ENCODE measurements at places on chromosomes 2 and 18.
A peak's percentile ranks its signal among the peaks of the same experiment; 100 is the strongest.

GRCh38 chr2:101776172-101777043 lies 78.9 kb downstream of the MAP4K4 start:
- DNase-seq, result no peak

DNA sequence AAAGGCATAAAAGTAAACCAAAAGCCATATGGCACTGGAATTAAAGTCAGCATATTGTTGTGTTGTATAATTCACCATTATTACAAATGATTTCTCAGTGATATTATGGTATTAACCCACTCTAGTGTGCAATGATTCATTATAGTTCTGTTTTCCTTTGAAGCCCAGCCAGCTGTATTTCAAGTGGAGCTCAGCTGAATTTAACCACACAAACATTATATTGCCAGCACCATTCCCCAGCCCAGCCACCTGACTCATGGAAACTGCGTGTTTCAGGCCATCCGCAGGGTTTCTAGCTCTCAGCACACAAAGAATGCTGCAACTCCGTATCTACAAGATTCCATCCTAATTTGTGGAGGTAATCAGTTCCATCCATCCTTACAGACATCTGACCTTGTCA lies 166.8 kb upstream of the CHAC2 start:
- DNase-seq, result no peak

GRCh38 chr2:30711646-30712085 lies 95.6 kb downstream of the CAPN13 start:
- DNase-seq, result peak; percentile 62

- no peak for DNase-seq
Measured at GRCh38 chr2:27925766-27926472, 35.4 kb downstream of the BABAM2 start.

DNA sequence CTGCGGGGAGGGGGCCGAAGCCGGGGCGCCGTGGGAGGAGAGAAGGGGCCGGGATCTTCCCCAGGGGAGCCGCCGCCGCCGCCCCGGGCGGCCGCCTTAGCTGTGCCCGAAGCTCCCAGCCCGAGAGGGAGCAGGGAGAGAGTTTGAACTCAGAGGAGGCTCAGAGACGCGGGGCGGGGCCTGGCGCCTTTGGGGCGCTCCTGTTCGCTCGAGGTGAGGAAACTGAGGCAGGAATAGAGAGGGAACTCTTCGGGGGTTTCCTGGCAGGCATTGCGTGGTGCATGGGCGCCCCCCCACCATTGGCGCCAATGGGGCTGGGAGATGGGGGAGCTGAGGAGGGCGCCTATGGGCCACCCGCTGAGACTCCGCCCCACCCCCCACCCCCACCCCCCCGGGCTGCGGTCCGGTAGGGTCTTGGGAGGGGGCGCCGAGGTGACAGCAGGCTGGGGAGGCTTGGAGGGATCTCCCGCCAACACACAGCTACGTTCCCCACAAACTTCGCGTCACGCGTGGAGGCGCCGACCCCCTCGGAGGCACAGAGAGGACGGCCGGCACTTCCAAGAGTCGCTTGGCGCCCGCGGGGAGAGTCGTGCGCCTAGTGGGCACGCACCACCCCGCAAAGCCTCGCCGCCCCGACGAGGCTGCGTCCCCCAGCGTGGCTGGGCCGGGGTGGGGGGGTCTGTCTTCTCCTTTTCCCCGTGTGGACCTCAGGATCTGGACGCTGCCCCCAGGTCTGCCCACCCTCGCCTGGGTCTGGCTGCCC lies 680 bp downstream of the CTDSP1 start:
- no peak for DNase-seq

GRCh38 chr2:169366066-169366465 lies 3.7 kb upstream of the LRP2 start:
- DNase-seq, result no peak

DNA sequence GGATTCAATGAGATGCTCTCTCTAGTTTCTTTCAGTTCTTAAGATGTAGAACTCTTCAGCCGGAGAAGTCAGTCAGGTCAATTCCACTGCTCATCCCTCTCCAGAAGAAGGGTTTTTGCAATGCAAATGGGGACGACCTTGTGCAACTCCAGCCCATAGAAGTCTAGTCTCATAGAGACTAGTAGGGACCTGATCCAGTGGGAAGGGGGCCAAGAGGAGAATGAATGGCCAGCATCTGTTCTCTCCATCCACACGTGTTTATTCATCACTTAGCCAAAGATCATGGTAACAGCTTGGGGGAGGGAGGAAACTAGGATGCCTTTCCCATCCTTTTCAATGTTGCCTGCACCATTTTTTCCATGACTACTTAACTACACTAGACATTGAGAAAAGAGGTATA lies 120.2 kb downstream of the LAMA3 start:
- DNase-seq, result no peak

- no peak for DNase-seq
Measured at GRCh38 chr2:108082978-108083377, 96.7 kb downstream of the SLC5A7 start.

GRCh38 chr2:122545821-122546220 lies 790.4 kb downstream of the TSN start:
- DNase-seq, result no peak

DNA sequence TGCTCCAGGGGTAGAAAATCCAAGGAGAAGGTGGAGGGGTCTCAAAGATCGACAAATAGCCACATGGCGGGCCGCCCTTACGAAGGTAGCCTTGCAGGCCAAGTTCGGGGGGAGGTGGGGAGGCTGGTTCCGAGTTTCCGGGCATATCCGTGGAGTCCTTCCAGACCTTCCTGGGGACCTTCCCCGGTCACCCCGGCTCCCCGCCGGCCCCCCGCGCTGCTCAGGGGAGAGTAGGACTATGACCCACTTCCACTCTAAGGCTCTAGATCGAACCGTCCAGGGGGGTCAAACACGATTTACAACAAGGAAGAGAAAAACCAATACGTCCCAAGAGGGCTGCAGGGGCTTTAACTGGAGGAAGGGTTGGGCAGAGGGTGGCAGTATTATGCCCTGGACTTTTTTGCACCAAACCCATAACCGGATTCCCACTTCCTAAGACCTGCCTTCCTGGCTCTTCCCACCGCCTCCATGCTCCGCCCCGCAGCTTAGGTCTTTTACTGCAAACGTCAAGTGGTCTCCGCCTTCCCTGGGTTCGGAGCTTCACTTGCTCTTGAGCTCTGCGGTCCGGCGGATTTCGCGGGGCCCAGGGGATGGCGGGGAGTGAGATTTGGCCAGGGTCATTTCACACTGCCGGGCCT lies 779 bp upstream of the LYPD6 start:
- DNase-seq, result no peak

- no peak for DNase-seq
Measured at GRCh38 chr2:205684871-205685313, 2.6 kb downstream of the NRP2 start.

DNA sequence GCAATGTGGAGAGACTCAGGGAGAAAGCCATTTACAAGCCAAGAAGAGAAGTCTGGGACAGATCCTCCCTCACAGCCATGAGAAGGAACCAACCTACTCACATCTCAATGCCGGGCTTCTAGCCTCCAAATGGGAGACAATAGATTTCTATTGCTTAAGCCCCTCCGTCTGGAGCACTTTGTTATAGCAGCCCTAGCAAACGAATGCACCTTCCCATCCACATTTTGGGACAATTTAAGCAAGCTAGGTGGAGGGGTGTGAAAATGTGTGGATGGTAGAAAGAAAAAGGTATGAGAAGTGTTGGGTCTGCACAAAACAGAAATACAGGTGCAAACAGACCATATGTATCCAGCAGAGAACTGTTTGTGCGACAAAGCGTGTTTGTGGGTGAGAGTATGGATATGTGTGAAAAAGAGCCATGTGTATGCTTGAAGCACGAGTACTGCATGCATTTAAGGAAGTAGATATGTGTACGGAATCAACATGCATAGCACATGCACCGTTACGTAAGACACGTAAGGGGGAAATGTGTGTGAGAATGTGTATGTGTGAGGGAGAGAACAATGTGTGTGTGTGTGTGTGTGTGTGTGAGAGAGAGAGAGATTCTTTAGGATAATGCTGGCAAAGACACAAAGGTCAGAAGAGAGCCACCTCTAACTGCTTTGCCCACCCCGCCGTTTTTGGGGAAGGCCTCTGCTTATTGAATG lies 13.1 kb upstream of the E2F6 start:
- no peak for DNase-seq

GRCh38 chr2:54574860-54575247 lies 118.7 kb downstream of the SPTBN1 start:
- no peak for DNase-seq

DNA sequence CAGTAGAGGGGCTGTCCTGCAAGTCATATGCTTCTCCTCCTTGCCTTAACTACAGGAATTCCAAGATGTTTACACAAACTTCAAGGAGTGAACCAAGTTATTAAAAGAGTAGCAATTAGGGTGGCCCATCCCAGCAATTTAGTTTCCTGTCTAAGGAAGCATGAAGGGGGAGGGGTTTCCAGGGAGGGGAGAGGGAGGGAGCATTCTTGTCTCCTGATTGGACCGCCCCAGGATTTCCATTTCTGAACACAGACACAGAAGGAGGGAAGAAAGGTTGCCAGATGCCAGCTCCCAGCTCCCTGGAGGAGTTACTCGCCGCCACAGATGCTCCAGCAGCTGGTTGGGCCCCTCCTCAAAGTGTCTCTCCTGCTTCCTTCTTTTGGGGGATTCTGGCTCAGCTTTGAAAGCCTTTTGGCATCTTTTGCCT lies 107.6 kb downstream of the TRIB2 start:
- DNase-seq, result no peak

- DNase-seq, result no peak
Measured at GRCh38 chr2:60707750-60708371, 48.2 kb upstream of the PAPOLG start.

- DNase-seq, result no peak
Measured at GRCh38 chr2:126908721-126909177, 10.1 kb downstream of the TEX51 start.

GRCh38 chr2:69789772-69790600 lies 39.5 kb upstream of the GMCL1 start:
- DNase-seq, result no peak

DNA sequence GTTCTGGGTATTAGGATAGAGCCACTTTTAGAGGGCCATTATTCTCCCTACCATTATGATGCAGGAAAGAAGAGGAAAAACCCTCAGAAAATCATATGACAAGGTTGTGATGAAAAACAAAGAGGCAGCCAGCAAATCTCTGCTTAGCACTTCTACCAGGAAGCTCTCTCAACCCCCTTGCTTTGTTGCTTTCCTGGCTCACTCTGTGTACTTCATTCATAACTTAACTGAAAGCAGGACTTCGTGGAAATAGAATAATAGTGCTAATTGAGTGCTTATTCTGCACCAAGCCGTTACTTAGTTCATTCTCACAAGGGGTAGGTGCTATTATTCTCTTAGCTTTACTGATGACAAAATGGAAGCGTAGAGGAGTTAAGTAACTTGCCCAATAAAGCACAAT lies 354.1 kb downstream of the HRH4 start:
- DNase-seq, result no peak

DNA sequence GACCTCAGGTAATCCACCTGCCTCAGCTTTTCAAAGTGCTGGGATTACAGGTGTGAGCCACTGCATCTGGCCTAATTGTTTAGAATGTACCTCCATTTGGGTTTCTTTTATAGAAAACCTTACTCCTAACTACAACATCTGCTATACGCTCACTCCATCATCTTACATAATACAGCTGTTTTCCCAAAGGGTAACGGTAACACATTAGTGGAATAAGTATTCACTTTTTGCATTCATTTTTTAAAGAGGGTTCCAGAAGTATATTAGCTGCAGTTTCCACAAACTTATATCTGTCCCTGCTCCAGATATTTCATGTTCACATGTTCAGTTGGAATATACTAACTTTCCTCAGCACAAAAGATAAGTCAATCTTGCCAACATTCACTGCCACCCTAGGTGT lies 640.1 kb upstream of the FSHR start:
- DNase-seq, result no peak

DNA sequence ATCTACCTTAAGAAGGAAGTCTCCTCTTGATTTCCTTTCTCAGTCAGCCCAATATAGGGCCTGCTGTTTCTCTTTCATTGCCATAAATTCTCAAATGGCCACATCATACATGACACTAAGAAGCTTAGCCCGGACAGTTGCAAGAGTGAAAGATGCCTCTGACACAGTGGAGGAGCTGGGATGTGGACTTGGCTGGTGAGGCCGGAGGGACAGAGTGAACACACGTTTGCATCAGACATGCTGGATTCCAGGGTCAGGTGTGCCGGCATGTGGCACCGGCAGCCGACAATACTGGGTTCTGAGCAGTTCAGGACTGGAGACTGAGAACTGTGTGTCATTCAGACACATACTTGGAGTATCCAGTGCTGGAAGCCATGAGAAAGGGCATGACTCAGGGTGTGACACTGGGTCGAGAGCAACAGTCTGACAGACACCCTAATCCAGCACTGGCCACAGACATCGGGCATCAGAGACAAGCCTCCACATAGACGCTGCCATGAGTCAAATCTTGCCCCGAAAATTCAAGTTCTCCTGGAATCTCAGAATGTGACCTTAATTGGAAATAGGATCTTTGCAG lies 31.4 kb downstream of the TIMM21 start:
- DNase-seq, result no peak

GRCh38 chr2:163800951-163801381 lies 65.2 kb upstream of the FIGN start:
- DNase-seq, result no peak

- DNase-seq, result no peak
Measured at GRCh38 chr2:69017080-69017479, 4.1 kb downstream of the ANTXR1 start.

DNA sequence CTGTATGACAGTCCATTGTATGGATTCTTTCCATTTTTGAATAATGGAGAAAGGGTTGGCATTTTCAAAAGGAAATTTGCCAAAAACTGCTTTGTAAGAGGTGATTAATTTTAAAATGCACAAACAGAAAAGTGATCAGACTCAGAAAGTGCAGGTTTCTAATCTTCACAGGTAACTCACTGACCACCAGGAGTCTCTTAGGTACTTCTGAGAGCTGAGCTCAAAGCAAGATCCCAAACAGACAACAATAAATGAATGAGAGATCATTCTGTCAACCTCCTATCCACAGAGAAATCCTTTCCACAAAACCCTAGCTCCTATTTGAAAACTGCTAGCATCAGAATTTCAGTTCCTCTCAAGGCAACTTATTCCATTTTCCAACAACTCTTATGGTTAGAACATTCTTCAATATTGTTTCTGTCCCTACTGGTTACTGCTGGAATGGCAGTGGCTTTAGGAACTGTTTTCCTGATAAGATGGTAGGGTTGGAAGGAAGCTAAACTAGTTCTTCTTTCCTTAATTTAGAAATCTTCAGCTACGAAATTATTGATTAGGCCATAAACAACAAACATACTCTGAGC lies 20.6 kb upstream of the HAAO start:
- DNase-seq, result no peak
